ENCODE measurements at places on chromosomes 6 and 20.

- no peak for DNase-seq
Measured at GRCh38 chr6:10314163-10314955, 100.5 kb downstream of the TFAP2A start.

GRCh38 chr20:63066506-63067265 is 59.9 kb upstream of the BHLHE23 start:
- no peak for DNase-seq

GRCh38 chr6:3848925-3849605 is at the start of gene FAM50B:
TSS of gene FAM50B (plus strand) at chr6:3849373. CDS start at chr6:3849812, 439 bp downstream.
- DNase-seq: peak; percentile 93

DNA sequence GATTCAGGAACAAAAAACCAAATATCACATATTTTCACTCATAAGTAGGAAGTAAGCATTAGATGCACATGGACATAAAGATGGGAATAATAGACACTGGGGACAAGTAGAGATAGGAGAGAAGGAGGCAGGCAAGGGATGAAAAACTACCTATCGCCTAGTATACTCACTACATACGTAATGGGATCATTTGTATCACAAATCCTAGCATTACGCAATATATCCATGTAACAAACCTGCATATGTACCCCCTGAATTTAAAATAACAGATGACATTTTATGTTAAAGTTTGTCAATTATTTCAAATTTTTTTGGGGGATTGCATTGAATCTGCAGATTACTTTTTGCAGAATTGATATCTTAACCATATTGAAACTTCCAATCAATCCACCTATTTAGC is 660.5 kb upstream of the MAN1A1 start:
- no peak for DNase-seq

GRCh38 chr6:155787168-155787567 is 331.5 kb upstream of the NOX3 start:
- DNase-seq: no peak

DNA sequence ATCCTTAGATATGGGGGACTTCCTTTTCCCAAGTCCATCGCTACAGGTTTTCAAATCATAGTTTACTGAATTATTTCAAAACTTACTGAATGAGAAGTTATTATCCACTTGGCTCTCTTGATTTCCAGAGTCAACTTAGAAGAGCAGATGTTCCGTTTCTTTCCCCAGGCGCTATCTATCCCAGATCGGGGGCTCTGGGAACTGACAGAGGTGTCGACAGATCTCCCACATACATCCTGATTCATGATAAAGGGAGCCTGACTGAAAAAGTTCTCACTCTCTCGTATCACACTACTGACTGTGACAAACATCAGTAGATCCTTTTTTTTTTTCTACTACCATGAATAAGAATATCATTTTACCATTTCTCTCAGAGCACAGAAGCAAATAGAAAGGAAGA is 654.8 kb downstream of the RNF144B start:
- DNase-seq: no peak

- DNase-seq: no peak
Measured at GRCh38 chr6:40369042-40369441, 218.1 kb downstream of the LRFN2 start.

GRCh38 chr6:12892151-12892550 is 175.6 kb downstream of the PHACTR1 start:
- DNase-seq: no peak

DNA sequence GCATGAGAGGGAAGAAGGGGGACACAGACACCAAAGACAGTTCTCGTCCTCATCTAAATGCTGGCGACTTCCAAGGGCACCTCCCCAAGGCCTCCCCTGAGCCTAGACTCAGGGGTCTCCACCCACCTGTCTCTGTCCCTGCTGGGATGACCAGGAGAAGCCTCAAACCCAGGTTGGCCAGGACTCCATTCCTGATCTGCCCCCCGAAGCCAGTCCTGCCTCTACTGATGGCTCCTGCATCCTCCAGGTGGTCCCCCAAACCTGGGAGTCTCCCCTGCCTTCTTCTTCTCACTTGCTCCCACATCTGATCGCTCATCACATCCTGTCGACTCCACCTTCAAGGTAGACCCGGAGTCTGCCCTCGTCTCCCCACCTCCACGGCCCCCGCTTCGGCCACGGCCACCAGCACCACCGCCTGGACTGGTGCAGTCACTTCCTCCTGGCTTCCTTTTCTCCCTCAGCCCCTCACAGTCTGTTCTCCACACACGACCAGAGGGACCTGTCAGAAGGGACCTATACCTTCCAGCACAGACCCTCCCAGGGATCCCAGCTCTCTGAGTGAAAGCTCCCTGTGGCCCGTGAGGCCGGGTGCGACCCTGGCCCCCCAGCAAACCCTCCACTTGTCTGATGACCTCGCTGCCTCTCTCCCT is 92.1 kb downstream of the CEBPB start:
- no peak for DNase-seq

DNA sequence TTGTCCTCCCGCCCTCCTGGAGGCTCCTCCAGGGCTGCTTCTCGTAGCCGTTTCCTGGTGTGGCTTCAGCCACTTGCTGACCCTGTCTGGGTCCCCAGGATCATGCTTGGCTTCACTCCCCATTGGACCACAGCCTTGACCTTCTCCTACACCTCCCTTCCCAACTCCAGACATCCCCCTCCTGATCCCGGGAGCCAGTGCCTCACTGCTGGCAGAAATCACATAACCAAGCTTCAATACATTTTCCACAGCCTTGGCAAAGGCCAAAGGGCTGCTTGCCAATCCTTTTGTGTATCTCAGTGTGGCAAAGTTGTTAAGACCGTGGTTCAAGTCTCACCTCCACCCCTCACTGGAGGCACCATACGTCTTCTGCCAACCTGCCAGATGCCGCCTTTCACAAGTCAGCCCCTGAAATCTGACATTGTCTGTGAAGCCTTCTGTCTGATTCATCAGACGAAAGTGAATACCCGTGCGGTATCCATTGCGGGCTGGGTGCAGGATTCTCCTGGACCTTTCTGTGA is 60.1 kb downstream of the PHACTR3 start:
- DNase-seq: no peak

GRCh38 chr6:118725944-118726343 is 74.6 kb upstream of the CEP85L start:
- DNase-seq: peak; percentile 63

GRCh38 chr20:31678389-31679356 is 41.0 kb downstream of the COX4I2 start:
- DNase-seq: no peak

GRCh38 chr20:14861028-14861699 is 523.8 kb upstream of the FLRT3 start:
- no peak for DNase-seq

- DNase-seq: no peak
Measured at GRCh38 chr6:71091956-71092355, 135.1 kb upstream of the B3GAT2 start.

DNA sequence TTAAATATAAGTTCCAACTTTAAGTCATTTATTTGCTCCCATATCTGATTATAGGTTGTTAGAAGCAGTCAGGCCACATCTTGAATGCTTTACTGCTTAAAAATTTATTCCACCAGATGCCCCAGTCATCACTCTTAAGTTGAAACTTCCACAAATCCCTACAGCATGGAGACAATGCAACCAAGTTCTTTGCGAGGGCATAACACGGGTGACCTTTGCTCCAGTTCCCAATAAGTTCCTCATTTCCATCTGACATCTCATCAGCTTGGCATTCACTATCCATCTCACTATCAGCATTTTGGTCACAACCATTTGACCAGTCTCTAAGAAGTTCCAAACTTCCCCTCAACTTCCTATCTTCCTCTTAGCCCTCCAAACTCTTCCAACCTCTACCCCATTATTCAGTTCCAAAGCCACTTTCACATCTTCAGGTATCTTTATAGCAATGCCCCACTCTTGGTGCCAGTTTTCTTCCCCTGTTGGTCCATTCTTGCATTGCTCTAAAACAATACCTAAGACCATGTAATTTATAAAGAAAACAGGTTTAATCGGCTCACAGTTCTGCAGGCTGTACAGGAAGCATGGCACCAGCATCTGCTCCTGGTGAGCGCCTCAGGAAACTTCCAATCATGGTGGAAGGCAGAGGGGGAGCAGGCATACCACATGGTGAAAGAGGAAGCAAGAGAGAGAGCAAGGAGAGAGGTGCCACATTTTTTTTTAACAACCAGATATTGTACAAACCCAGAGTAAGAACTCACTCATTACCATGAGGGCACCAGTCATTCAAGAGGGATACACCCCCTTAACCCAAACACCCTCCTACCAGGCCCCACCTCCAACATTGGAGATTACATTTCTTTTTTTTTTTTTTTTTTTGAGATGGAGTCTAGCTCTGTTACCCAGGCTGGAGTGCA is 15.9 kb upstream of the ITPR3 start:
- no peak for DNase-seq

- no peak for DNase-seq
Measured at GRCh38 chr6:101845172-101845571, 451.7 kb downstream of the GRIK2 start.

DNA sequence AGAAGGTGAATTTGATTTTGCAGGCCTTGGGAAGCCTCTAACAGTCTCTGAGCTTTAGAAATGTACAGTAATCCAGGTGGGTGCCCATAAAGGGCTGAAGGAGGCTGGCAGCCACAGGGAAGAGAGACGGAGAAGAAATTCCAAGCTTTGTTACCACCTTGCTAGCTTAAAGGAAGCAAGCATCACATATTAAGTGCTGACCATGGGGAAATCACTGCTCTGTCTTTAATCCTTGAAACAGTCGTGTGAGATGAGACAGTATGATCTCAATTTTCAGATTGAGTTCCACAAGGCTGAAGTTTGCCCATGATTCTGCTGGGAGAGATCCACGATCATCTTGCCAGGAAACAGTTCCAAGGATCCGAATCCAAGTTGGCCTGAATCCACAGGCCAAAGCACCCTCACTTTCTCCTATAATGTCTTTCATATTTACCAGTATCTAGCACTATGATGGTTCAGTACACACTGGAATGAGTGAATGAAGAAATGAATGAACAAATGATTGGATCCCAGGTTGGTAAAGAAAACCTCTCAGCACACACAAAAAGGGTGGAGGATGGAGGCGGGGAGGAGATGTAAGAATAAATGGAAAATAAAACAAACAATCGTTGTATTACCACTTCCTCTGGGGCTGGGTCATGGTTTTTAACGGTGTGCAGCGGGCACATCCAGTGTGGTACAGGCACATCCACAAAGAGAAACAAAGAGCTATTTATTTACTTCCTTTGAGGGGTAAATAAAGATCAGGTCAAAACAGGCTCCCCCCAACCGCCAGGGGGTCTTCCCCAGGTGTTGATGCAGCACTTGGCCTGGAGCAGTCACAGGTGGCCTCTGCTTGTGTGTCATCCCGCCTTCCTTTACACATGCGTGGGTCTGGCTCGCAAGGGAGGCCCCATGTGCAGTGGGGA is 28.2 kb upstream of the TAF8 start:
- DNase-seq: peak; percentile 61

- no peak for DNase-seq
Measured at GRCh38 chr6:169490246-169490641, 211.6 kb downstream of the WDR27 start.

- DNase-seq: no peak
Measured at GRCh38 chr6:14540810-14541540, 423.4 kb downstream of the CD83 start.

DNA sequence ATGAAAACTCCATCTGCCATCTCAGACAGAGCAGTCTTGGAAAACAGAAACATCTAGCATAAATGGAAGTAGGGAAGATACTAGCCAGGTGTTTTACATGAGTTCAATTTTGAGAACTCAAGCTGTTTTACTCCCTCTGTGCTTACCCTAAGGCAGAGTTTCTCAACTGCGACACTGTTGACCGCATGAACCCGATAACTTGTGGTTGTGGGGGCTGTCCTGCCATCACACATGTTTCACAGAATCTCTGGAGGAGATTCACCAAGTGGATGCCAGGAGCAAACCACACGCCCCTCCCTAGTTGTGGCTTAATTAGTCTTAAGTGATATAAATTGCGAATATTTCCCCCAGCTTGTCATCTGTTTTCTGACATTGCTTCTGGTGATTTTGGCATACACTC is 2.3 kb upstream of the SERPINB6 start:
- DNase-seq: peak; percentile 45

DNA sequence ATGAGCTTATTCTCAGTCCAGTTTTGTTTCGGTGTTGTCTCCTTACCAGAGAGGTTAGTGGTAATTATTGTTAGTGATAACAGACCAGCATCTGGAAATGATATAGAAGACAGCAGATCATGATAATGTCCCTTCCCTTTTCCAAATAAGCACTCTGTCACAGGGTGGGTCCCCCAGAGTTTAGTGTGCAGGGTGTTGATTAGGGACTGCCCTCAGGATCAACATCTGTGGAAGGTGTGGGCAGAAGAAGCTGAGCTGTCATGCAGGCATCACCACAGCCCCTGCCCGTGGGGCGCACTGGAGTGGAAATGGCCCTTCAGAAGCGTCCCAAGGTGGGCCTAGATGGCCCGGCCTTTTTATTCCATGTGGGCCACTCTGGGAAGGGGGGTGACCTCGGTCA is 67.6 kb upstream of the DTNBP1 start:
- DNase-seq: no peak

DNA sequence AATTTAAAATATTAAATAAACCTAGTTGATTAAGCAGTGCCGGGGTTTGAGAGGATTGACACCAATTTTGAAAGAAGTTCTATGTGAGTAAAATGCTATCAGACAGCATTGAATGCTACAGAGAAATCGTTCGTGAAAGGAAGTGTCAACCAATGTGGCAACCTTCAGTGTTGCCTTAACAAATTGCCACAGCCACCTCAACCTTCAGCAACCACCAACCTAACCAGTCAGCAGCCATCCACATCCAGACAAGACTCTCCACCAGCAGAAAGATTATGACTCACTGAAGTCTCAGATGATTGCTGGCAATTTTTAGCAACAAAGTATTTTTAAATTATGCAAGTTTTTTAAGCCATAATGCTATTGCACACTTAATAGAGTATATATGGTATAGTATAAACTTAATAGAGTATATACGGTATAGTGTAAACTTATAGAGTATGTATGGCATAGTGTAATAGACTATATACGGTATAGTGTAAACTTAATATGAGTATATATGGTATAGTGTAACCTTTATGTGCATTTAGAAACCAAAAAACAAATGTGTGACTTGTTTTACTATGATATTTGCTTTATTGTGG is 65.3 kb upstream of the ID4 start:
- no peak for DNase-seq

- DNase-seq: no peak
Measured at GRCh38 chr6:168035098-168035660, 37.7 kb downstream of the KIF25 start.

DNA sequence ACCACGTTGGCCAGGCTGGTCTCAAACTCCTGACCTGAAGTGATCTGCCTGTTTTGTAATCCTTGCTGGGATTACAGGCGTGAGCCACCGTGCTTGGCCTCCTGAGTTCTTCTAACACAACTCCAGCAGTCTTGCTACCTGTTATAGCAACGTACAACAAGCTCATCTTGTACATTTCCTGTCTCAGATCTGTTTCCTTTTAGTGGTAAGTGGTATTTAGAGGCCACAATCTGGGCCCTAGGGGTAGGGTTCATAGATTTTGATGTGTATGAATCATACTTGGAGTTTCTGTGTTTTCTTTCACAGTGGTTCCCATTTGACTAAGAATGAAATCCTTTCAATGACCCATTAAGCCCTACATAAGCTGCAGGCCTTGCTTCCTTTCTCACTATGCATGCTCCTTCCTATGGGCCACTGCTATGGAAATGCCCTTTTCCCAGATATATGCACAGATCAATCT is 27.1 kb upstream of the SYNCRIP start:
- peak; percentile 75 for DNase-seq

- DNase-seq: peak; percentile 2
Measured at GRCh38 chr6:96836631-96837080, 621 bp downstream of the GPR63 start.

Measured in CD4-positive, alpha-beta T cell treated with Interleukin-12 subunit alpha and Interleukin-12 subunit beta, for 1 hour (primary cell).